ENCODE measurements at places on chromosomes 16 and 17. TPM values are rescaled to one million over a fixed set of nuclear protein-coding genes. Genes with fewer than 3 reads are reported as not detected.

Gene PALB2
- 8.4 TPM for total RNA-seq

Gene GJD3
- total RNA-seq = 3.8 TPM

Gene TOP2A
- 149 TPM for total RNA-seq

Gene IRX5
- total RNA-seq = not detected

Gene MPO
- 0.17 TPM for total RNA-seq

Gene PARN
- 41.6 TPM for total RNA-seq

Gene WSB1
- total RNA-seq = 158 TPM

Gene CEP131
- total RNA-seq = 10.8 TPM

Gene WNT9B
- not detected for total RNA-seq

Gene KRT24
- total RNA-seq = not detected

Gene HSD11B2
- 0.66 TPM for total RNA-seq

Gene STX4
- total RNA-seq = 32.3 TPM

Gene P2RX5
- total RNA-seq = 4.1 TPM

Gene WNT3
- total RNA-seq = 1.2 TPM

Gene HIC1
- 98.9 TPM for total RNA-seq

Gene RAB40B
- 20.0 TPM for total RNA-seq

Gene SPSB3
- 31.3 TPM for total RNA-seq

Gene MT3
- total RNA-seq = not detected

Gene TGFB1I1
- total RNA-seq = 51.1 TPM

Gene NOS2
- not detected for total RNA-seq

Gene CES3
- total RNA-seq = 1.9 TPM

Gene NPIPA5
- total RNA-seq = 5.4 TPM

Gene C1QL1
- total RNA-seq = 0.99 TPM

Gene PIPOX
- 3.0 TPM for total RNA-seq

Gene GUCY2D
- total RNA-seq = not detected

Gene KRT40
- total RNA-seq = not detected

Gene BICDL2
- 0.17 TPM for total RNA-seq

Gene CHRNE
- 0.87 TPM for total RNA-seq

Gene FBXO39
- total RNA-seq = 0.15 TPM

Gene CMIP
- 10.8 TPM for total RNA-seq

Gene OTOP2
- total RNA-seq = not detected

Gene EFTUD2
- total RNA-seq = 86.7 TPM

Gene ABCA10
- 4.7 TPM for total RNA-seq

Gene MT4
- not detected for total RNA-seq

Gene MFAP4
- total RNA-seq = 79.4 TPM

Gene PIP4K2B
- 99.1 TPM for total RNA-seq

Gene LDHD
- total RNA-seq = 2.8 TPM

Gene PPP1R1B
- total RNA-seq = 0.66 TPM

Gene ARSG
- 2.2 TPM for total RNA-seq

Gene TBC1D3K
- not detected for total RNA-seq

Gene SLC5A2
- 0.15 TPM for total RNA-seq

Gene CA7
- not detected for total RNA-seq

Gene TMEM238L
- not detected for total RNA-seq

Gene P3H4
- total RNA-seq = 64.2 TPM

Gene SPN
- not detected for total RNA-seq

Gene P2RX1
- total RNA-seq = not detected

Measured in smooth muscle cell of trachea (primary cell).